CD8-positive, alpha-beta T cell (primary cell): ENCODE measurements at places on chromosomes 5 and 9. TPM values are rescaled to one million over a fixed set of nuclear protein-coding genes. Genes with fewer than 3 reads are reported as not detected.

The NR4A3 gene
- 129 TPM for total RNA-seq

The PCDHGA9 gene
- total RNA-seq = not detected

The MELK gene
- total RNA-seq = 0.24 TPM

The SUSD3 gene
- total RNA-seq = 22.7 TPM

GRCh38 chr9:88312045-88312444 lies 76.2 kb upstream of the SPIN1 start:
- DNase-seq = no peak

- DNase-seq = no peak
Observed at GRCh38 chr5:17019324-17019723, 83.2 kb upstream of the MYO10 start.

GRCh38 chr9:87108661-87109060 lies 161.4 kb upstream of the GAS1 start:
- DNase-seq = no peak

DNA sequence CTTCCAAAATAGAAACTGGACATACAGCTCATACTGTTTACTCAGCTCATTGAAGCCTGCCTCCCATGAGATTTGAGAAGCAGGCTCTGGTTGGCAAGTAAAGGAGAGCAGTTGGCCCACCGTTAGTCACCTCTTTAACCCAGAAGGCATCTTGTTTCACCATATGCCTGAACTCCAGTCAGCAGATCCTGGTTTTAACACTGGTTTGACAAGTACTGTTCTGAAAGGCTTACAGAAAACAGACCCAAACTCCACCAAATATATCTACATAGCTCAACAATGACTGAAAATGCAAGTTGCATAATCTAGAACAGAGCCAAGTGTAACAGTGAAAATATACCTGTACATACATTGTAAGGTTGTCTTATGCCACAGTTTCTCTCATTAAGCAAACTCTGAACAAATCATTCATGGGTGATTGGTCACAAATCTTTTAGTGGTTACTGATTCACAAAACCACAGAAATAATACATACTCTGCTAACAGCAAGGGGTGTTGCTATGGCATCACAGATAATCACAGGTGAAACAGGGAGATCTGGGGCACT lies 198.8 kb downstream of the BNC2 start:
- DNase-seq = no peak

DNA sequence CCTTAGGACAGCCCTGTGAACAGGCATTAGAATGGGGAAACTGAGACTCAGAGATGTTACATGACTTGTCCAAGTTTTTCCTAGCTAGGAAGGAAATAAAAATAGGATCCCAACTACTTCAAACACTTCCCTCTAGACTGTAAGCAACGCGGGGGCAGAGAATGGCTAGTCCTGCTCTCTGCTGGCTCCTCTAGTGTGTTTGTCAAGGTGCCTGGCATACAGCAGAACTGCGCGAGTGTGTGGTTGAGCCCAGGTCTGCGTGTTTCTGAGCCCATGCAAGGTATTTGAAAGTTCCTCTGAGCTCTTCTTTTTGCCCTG lies 152.5 kb downstream of the MACROH2A1 start:
- DNase-seq = no peak

- no peak for DNase-seq
Observed at GRCh38 chr5:83554133-83554532, 82.6 kb downstream of the VCAN start.

- no peak for DNase-seq
Observed at GRCh38 chr9:25857147-25857546, 178.9 kb upstream of the TUSC1 start.

DNA sequence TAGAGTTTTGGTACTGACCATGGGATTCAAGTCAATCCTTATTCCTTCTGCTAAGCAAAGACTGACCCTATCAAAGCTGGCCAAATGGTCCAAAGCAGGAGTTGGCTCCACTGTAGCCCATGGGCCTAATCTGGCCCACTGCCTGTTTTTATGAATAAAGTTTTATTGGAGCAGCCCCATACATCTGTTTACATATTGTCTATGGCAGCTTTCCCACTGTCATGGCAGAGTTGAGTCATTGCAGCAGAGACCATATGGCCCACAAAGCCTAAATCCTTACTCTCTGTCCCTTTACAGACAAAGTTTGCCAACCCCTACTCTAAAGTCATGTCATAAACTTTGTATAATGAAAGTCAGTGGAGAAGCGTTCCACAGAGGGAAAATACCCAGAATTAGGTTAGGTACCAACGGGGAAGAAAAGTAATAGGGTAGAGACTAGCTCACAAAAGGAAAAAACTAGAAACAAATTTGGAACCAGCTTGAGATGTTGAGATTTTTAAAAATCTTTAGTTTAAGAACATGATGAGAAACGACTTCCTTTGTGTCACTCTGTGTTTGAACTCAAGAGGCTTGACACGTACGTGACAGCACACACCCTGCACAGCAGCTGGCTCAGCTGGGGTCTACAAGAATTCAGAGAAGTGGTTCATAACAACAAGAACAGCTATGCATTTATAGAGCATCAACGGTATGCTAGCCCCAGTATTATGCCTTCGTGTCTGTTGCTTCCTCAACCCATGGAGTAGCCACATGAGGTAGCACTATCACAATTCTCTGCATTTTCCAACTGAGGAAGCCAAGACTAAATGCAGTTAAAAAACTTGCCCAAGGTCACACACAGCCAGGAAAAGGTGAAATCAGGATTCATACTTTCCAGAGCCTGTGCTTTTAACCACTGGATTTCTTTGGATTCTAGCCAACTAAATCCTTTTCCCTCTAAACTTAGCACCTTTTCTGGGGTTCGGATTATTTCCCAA lies 198.9 kb upstream of the WWC1 start:
- DNase-seq = no peak

- DNase-seq = no peak
Observed at GRCh38 chr5:52685971-52686370, 101.7 kb upstream of the ITGA1 start.

GRCh38 chr9:100111235-100111634 lies 12.2 kb downstream of the INVS start:
- no peak for DNase-seq

- DNase-seq = no peak
Observed at GRCh38 chr5:150179019-150179620, 10.7 kb upstream of the SLC6A7 start.
